ENCODE measurements at places on chromosomes 3 and 15.

DNA sequence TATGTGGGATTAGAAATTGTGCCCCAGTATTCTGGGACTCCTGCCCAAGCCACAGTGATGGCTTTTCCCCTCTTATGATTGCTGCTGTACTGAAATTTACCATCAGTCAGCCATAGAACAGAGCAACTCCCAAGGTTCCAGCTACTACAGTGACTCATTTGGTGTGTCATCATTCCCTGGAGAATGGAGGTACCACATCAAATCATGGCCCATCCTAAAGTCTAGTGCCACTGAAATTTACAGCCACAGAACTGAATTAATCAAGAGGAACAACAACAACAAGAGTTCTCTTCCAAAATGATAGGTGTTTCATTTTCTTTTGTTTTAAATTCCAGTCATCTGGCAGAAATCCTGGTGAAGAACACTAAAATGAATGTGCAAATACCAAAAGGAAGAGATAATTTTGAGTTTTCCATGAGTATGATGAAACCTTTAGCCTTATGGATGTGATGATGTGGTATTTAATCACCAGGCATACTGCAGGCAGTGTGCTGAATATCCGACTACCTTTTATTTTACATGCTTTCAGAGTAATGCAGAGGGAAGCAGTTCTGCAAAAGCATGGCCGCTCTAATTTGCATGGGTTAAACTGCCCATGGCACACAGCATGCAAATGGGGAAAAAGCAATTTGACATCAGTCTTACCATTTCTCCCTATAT is 75.6 kb upstream of the SLC2A2 start:
- no peak for DNase-seq

- DNase-seq: no peak
Measured at GRCh38 chr3:125073390-125073905, 17.7 kb upstream of the HEG1 start.

GRCh38 chr3:17801131-17801530 is 58.7 kb upstream of the TBC1D5 start:
- DNase-seq: no peak

- no peak for DNase-seq
Measured at GRCh38 chr15:79952329-79952728, 18.7 kb downstream of the BCL2A1 start.

- DNase-seq: no peak
Measured at GRCh38 chr3:162122405-162122804, 625.8 kb downstream of the OTOL1 start.

GRCh38 chr3:217948-218347 is 21.4 kb downstream of the CHL1 start:
- DNase-seq: no peak

DNA sequence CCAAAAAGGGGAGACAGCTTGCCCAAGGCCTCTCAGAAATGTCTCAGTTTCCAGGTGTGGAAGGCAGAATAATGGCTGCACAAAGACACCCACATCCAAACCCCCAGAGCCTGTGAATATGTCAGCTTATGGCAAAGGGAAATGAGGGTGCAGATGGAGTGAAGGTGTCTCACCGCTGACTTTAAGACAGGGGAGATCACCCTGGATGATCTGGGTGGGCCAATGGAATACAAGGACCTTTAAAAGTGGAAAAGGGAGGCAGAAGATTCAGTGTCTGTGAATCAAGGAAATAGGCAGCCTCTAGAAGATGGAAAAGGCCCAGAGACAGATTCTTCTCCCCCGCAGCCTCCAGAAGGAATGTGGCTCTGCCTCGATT is 48.8 kb upstream of the ATP2B2 start:
- no peak for DNase-seq

- no peak for DNase-seq
Measured at GRCh38 chr3:107928084-107928445, 162.8 kb downstream of the CD47 start.

DNA sequence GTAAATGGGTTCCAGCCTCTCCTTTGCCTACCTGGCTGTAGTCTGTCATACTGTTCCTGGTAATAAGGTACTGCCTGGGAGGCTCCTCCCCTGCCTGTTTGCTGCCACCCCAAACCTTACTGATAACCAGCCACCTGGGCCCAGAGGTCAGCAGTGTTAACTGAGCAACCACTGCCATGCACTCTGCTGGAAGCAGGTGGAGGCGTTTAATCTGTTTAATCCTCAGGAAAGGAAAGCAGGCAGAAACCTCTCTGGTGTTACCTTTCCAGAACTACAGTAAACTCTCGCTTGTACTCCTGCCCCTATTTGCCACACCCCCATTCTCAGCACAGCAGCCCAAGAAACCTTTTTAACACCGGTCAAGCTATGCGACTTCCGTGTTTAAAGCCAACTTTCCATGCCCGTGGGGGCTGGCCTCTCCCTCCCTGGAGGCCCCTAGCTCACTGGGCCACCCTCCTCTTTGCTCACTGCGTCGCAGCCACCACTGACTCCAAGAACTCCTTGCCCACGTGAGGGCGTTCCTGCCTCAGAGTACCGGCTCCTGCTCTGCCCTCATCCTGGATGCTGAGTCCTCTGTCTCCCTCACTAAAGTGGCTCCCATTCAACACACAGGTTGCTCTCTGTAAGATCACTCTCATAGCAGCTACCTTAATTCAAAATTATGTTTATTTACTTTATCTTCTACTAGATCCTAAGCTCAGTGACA is 8.3 kb downstream of the BDH1 start:
- DNase-seq: no peak

- no peak for DNase-seq
Measured at GRCh38 chr3:171307046-171307585, 153.1 kb downstream of the TNIK start.

DNA sequence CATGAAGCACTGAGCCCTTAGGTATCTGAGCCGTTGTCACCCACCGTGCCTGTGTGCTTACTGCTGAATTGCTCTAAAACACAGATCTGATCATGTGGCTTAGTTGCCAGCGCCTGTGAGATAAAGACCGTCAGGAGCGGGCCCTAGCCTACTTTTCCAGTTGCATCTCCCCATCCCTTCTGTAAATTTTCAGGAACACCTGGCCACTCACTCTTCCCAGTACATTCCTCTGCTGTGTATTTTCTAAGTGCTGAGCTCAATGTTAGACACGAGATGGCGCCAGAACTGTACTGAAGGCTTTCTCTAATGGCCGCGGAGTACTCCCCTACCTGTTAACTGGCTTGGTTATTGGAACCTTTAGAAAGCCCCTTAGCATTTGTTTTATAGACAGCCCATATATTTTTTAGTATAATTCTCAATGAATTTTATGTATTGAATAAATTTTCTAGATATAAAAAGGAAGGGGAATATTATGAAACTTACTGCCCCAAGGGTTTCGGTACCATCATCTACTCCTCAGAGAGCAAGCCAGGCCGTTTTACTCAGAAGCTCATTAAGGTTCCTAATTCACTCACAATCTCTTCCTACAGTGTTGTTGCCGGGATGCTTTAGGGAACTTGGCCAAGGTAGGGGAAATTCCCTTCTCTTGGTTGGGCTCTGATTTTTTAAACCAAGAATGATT is 16.7 kb upstream of the WNT7A start:
- DNase-seq: no peak

DNA sequence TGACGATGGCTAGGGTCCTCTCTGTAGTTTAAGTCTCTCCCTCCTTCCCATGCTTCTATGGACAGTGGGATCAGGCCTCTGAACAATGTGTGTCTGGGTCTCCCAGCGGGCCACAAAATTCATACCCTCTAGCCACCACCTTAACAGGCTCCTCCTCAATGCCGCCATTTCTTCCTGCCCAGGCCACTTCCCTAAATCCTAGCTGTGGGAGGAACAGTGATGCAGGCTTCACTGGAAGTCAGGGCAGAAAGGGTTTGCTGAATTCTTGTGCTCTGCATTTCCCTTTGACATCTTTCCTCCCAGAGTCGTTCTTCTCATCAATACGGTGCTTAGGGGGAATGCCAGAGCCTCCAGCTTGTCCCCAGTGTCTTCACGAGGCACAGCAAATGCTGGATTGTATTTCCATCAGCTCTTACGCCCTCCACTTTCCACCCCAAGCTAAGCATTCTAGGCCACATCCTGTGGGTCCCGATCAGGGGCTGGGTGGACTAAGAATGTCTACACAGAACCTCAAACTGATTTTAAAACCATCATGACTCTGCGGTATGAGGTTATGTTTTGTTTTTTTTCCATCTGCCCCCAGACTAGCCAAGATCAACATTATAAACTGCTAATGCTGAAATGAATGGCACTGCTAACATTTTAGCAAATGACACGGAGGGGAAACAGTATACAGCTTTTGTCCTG is 11.9 kb upstream of the LDHAL6B start:
- DNase-seq: no peak

DNA sequence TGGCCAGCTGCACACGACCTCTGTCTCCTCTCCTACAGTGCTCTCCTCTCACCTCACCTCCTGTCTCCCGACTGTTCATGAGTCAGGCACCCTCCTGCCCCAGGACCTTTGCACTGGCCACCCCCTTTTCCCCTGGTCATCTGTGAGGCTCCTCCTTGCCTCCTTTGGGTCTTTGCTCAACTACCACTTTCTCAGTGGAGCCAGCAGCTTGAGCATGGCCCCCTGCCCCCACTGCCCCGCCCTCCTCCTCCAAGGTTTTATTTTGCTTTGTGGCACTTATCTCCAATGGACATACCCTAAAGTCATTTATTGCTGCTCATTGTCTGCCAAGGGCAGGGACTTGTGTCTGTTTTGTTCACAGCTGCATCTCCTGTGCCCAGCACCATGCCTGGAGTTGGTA is 64.3 kb downstream of the MGLL start:
- no peak for DNase-seq

GRCh38 chr3:50230794-50231125 is 5.2 kb upstream of the GNAI2 start:
- DNase-seq: no peak

DNA sequence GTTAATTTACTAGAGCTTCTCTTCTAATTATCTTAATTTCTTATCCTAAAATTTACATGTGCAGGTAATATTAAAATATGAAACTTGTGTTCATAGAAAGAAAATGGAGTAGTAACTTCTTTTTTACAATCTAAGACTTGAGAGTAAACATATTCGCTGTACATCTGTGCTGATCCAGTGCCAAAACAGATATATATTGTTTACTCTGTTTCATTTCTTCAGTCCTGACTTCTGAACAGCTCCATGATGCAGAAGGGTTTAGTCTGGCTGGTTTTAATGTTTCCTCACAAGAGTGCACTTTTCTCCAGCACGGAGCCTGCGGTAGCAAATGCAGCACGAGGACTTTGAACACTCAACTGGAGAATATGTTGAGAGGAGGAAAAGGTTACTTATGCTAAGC is 306.8 kb downstream of the EPHA3 start:
- DNase-seq: no peak

DNA sequence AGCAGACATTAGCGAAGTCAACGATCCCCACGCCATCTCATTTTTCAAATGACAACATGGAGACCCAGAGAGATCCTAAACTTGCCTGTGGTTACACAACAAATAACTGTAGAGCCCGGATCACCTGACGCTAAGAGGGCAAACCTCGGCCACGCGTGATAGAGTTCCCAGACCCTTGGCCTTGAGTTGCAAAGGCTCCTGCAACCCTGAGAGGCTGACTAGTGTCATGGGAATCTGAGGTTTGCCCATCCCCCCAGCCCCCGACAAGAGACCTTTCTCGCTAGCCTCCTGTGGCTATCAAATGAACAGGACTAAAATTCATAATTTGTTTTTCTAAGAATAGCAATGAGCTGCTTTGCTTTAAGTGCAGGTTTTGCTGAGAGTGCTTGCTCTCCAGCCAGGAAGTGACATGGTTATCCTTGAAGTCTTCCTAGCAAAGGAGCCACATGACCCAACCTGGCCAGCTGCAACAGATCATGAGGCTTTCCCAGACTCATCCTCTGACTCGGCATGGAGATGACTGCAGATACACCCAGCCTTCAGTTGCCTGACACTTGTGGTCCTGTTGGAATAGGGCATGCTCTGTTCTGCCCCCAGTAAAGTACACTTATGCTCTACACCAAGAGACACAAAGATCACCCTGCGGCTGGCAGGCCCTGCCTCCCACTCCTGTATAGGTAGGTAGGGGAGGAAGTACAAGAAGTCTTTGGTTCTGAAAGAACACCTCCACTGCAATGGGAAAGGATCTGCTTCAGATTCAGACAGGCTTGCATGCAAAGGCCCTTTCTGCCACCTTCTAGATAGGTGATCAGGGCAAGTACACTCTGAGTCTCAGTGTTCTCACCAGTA is 36.0 kb downstream of the MCF2L2 start:
- no peak for DNase-seq

GRCh38 chr15:58457466-58457965 is 25.7 kb downstream of the LIPC start:
- no peak for DNase-seq

GRCh38 chr3:116190095-116190494 is 255.2 kb downstream of the LSAMP start:
- DNase-seq: no peak

DNA sequence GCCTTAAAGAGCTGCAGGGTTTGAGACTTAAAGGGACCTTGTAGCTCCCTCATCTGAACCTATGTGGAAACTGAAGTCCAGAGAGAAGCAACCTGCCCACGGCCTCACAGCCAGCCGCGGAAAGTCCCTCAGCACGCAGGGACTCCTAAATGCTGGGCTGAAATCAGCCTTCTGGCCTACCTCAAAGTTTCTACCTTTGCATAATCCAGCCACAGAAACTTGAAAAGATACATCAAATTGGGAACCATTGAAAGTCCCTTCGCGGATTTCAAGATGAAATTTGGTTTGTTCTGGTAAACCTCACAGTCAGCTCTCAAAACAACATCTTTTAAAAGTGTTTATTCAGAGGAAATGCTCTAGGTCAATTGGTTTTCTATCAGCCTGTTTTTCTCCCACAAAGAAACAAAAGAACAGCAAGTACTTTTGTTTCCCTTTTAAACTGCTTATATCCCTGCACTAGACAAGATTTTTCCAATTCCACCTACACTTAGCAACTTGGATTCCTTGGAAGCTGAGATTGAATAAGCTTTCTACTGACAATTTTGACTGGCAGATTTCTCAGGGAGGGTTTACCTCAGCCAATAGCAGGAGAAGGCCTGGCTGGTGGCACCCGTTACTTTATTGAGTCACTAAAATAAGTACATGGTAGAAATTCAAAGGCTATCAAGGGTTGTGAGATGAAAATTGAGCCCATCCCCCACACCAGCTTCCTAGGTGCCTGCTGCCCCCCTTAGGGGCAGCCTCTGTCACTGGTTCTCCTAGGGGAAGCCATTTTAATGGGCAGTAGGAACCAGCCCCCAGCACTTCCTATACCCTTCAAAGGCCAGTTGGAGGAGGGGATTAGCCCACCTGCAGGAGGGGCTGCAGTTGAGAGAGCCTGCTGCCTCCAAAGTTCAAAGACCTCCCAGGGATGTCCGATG is 171.2 kb downstream of the ADAMTS17 start:
- DNase-seq: no peak

All from amygdala (tissue), 56 donors.